ENCODE measurements at places on chromosomes 2 and 18.

DNA sequence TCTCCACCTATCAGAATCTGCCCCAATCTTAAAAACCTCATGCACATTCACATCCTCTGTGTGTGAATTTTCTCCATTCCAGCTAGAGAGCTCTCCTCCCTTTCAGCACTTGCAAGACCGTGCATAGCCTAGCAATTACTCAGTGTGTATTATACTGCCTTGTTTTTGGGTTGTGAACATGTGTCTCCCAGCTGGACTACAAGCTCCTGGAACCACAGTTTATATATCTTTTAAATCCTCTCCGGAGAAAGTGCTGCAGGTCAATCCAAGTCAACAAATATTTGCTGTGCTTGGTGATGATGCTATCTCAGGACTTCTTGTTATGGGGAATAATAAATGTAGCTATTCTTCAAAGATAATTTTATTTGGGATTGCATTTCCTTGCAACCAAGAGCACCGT, 58.2 kb upstream of the MEX3C start:
- no peak for DNase-seq

DNA sequence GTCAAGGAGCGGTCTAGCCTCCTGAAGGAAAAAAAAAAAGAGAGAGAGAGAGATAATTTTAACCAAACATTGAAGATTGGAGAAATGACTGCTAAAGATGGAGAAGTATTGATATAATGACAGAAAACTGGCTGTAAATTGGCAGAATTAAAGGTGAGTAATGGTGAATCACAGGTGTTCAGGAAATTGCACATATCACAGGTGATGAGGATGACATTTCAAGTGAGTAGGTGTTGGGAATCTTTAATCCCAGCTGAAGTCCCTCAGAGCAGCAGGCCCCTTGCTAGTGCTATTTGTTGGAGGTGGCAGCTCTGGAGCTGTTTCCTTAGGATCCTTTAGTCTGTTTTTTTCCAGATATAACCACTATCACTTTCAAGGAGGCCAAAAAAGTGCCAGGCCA, 678.4 kb upstream of the VRK2 start:
- no peak for DNase-seq

GRCh38 chr18:56448751-56449150, 189.6 kb downstream of the TXNL1 start:
- DNase-seq, result no peak

GRCh38 chr2:187718092-187718491, 163.9 kb upstream of the TFPI start:
- DNase-seq, result no peak

DNA sequence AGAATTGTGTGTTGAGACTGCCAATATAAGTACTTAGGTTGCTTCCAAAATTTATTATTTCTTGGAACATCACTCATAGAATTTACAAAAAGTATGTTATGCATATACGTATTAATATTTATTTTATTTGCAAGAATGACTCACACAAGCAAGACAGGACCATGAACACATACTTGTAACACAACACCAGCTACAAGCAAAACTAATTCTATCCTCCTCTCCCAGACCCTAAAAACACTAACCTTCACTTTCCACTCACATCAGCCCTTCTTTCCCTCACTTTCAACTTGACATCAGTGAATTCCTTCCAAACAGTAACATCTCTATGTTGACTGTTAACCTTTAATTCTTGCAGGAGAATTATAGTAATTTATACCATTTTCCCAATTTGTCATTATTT, 24.3 kb downstream of the OSBPL1A start:
- no peak for DNase-seq

DNA sequence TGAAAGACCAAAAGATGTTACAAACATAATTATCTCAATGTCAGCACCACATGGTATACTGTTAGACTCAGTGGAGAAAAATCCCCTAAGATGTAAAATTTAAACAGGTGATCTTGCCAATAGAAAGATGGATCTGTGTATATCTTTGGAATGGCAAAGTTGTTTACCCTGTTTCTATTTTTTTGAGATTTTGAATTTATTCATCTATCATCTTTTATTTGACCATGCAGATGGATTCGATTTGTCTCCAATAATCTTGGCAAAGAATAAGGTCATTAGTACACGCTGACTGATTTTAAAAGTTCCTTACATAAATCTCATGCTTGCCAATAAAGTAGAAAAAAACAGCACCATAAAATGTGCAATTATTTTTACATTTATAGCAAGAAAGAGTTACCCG, 459.3 kb downstream of the MBD2 start:
- no peak for DNase-seq

GRCh38 chr2:102582845-102583244, 36.5 kb upstream of the SLC9A2 start:
- no peak for DNase-seq

DNA sequence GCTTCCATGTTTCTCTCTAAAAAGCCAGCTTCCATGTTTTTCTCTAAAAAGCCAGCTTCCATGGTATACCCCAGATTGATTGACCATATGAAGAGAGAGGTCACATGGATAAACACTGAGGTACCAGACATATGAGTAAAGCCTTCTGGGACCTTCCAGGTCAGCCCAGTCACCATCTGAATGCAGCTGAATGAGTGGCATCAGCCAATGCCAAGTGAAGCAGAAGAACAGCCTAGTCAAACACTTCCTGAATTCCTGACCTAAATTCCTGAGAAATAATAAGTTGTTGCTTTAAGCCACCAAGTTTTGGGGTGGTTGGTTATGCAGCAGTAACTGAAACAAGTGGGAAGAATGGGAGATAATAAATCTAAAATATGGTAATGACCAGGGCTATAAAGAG, 5.7 kb upstream of the ALS2 start:
- DNase-seq, result no peak

GRCh38 chr2:96888072-96889011, 18.5 kb upstream of the SEMA4C start:
- peak; percentile 83 for DNase-seq

GRCh38 chr18:48888773-48889080, 62.0 kb downstream of the SMAD7 start:
- DNase-seq, result no peak

DNA sequence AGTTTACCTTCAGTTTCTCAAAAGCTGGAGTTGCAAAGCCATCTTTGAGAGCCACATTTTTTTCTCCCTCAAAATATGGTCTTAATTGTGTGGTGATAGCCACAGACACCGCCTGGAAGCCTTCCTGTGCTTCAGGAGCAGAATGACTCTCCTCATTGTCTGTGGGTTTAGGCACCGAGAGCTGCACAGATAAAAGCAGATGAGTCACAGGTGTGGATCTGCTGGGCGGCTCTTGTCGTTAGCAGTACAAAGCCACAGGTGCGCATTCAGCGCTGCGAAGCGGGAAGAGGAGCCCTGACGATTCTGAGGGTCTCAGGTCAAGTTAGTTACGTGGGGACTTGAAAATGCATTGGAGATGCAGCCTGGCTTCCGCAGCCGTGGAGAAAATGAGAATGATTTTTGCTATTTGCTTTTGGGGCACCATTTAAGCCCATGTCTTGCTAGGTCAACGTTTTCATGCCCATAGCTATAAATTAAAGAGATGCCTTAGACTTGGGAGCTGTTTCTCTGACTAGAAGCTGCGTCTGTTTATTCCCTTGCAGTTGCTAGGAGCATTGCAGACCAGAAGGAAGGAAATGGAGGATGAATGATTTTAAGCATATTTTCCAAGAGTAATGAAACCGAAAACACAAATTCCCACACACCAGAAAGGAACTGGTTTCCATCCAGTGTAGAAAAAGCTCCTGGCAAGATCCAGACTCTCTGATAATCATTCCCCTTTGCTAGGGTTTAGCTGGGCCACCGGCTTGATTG, 51.5 kb downstream of the KLHL29 start:
- no peak for DNase-seq

DNA sequence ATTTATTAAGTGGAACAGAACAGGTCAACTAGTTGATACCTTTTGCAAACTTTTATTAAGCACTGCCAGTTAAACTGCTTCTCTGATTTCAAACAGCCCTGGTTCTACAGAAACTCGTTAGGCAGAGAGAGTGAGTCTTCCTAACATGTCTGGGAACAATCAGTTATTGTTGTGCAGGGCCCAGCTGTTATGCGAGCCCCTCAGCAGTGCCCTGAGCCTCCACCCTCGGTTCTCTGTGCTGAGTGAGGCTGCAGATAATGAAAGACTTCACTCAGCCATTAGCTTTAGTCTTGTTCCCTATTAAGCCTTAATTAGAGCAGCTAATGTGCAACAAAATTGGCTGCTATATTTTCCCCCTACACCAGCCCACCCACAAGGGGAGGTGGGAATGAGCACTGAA, 39.6 kb downstream of the KCTD18 start:
- DNase-seq, result peak; percentile 30

GRCh38 chr2:167761465-167762136, 485.8 kb downstream of the STK39 start:
- DNase-seq, result no peak

GRCh38 chr2:239255628-239256349, 145.0 kb downstream of the HDAC4 start:
- DNase-seq, result no peak

DNA sequence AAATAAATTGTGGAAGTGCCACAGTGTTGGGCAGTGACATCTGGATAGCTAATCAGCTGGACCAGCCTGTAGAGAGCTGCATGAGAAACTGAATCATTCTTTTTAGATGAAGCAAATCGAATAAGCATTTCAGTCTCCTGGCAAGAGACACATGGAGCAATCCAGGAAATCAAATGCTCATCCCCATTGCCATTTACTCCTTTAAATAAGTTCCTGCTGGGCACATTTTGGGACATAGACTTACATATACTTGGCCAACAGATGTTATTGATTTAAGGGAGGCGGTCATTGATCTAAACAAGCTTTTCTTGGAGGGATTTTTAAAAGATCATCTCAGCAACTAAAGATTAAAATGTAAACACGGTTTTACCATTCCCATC, 307.1 kb downstream of the STK39 start:
- no peak for DNase-seq

DNA sequence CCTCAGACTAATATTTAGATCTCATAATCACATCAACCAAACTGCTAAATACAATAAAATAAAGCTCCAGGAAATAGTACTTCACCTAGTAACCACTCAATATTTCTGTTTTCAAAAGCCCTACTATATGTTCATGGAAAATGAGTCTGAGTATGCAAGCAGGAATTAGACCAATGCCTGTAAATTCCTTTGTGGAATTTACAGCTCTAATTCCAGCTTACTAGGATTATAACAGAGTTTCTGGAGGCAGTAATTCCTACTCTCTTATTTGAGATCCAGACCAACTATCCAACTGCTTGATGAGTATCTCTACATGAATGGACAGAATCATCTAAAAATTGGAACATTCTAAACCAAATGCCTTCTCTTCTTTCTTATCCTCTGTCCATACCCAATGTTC, 11.6 kb downstream of the CDKL4 start:
- DNase-seq, result no peak

GRCh38 chr2:10863837-10864236, 47.9 kb upstream of the KCNF1 start:
- DNase-seq, result no peak

GRCh38 chr18:3623769-3624545, 174.0 kb downstream of the TGIF1 start:
- no peak for DNase-seq

GRCh38 chr2:118529908-118530599, 317.4 kb downstream of the EN1 start:
- no peak for DNase-seq

- DNase-seq, result peak; percentile 94
Measured at GRCh38 chr2:10448576-10449485, 704 bp upstream of the ODC1 start.

DNA sequence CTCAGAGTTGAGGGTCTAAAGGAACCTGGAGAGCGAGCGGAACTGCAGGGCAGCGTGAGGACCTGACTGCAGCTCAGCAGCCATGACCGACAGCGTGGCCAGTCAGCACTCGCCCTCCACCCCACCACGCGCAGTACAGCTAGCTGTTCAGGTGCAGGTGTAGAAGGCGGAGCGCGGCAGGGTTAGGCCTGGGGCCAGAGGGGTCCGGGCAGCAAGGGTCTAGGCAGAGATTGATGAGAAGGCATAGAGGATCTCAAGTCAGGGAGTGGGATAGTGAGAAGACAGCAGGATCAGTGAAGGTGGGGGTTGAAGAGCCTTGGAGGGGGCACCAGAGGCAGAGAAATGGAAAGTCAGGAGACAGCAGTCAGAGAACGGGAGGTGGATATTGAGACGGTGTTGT, 71.0 kb downstream of the STEAP3 start:
- no peak for DNase-seq

DNA sequence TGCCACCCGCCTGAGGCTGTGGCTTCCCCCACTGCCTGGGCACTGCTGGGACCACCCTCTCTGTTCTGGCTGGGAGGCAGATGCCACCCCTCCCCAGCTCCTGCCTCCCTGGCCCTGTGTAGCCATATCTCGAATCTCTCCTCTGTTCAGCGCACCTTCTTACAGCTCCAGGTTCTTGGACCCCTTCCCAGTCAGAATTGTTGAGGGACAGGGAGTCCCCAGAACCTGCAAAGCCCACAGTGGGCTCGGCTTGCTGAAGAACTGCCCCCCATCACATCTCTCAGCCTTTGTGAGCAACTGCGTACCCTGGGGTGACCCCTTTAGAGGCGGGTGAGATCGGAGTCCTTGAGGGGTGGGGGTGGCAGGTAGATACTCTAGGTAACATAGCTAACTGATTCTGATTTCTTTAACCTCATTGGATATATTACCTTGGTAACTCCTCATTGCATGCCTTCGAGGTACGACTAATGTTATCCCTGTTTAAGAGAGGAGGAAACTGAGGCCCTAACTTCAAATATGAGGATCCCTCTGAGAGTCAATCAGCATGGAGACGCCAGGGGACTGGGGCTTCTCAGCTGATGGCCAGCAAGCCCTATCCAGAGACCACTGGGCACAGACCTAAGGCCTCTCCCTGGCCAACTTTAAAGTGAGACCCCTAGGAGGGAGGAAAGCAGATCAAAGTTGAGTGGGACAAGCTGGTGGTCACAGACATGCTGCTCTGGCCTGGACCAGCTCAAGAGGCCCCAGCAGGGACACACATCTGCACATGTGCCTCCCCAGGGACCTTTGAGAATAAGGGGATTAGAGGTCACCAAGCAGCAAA, 101.3 kb downstream of the CAPN13 start:
- DNase-seq, result no peak

DNA sequence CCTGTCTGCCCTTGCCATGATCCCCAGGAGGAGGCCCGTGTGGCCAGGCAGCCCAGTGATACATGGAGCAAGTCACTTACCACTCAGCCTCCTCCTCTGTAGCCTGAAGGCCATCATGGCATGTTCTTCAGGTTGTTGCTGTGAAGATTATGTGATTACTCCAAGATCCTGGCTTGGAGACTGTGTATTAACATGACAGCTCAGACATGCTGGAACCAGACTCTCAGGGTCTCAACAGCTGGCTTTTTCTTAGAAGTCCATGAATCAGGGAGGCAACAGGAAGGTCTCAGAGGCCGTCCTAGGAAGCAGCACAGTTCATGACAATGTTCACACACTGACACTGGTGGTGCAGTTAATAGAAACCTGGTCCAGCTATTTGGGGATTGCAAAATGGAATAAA, 158.6 kb upstream of the TWIST2 start:
- no peak for DNase-seq

GRCh38 chr2:1455466-1455865, 42.2 kb downstream of the TPO start:
- DNase-seq, result no peak

DNA sequence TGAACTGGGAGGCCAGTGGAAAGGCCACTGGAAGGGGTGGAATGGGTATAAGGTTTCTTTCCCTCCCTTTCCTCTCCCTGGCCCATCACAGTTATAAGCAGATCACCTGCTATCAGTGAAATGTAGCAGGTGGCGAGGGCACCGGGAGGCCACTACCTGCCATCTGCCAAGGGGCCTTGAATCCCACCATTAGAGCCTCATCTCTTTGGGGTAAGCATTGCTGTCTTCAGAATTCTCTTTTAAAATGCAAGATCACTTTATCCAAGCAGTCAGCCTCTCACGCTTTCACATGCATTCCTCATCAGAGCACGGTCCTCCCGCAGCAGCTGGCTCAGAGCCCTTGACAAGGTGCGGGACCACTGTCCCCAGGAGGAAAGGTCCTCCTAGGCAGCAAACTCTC, 268.5 kb downstream of the CELF4 start:
- DNase-seq, result no peak
